Keratinocyte (primary cell): ENCODE measurements at places on chromosomes 7 and 10. TPM values are rescaled to one million over a fixed set of nuclear protein-coding genes. Genes with fewer than 3 reads are reported as not detected.

- no peak for DNase-seq
Observed at GRCh38 chr10:25758041-25758457, 176.0 kb upstream of the MYO3A start.

GRCh38 chr10:37865264-37865663, 7.9 kb upstream of the ZNF248 start:
- no peak for DNase-seq

DNA sequence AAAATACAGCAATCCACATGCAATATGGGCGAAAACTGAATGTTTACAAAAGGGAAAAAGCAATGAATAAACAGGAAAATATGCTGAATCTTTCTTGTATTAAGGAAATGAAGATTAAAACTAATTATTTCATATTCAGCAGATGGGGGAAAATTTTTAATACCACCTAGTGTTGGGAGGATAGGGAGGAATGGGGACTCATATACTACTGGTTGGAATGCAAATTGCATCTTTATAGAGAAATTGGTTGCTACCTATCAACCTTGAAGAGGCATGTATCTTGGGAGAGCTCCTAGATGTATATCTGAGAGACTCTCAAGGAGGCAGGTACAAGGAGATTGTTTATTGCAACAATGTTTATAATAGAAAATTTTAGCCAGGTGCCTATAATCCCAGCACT, 101.4 kb downstream of the CREM start:
- DNase-seq: no peak

DNA sequence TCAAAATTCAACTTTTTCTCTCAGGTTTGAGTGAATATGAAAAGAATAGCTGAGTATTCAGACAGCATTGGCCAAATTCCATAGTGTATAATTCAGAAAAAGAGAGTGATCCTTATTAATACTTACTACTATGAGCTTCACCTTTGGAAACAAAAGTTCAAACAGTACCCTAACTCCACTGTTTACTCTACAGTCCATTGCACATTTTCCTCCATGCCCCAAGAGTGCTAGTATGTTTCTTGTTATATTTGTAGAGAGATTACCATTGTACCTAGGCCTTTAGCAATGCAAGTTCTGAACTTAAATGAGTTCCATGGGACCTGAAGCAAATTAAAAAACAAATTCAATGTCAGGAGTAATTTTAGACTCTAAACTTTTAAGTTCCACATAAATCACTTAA, 48.1 kb downstream of the MAGI2 start:
- DNase-seq: no peak

GRCh38 chr7:51000956-51001355, 218.3 kb upstream of the GRB10 start:
- DNase-seq: no peak

DNA sequence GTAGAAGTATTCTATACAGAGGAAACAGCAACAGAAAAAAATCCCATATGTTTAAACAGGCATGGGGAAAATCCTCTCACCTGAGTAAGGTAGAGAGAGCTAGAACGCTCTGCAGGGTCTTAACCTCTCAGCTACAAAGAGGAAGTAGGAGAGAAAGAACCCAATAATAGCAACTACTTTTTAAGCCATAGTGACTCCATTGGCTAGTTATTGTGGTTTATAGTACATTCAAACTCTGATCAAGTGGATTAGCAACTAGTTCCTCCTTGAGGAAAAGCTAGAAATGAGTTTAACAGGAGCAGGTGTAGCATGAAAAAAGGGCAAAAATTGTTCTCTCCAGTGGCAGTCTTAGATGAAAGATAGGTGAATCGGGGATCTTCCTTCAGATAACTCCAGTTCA, 89.7 kb downstream of the HGF start:
- DNase-seq: no peak

OR2A1 gene
- polyA plus RNA-seq: not detected in 3 replicates

DNA sequence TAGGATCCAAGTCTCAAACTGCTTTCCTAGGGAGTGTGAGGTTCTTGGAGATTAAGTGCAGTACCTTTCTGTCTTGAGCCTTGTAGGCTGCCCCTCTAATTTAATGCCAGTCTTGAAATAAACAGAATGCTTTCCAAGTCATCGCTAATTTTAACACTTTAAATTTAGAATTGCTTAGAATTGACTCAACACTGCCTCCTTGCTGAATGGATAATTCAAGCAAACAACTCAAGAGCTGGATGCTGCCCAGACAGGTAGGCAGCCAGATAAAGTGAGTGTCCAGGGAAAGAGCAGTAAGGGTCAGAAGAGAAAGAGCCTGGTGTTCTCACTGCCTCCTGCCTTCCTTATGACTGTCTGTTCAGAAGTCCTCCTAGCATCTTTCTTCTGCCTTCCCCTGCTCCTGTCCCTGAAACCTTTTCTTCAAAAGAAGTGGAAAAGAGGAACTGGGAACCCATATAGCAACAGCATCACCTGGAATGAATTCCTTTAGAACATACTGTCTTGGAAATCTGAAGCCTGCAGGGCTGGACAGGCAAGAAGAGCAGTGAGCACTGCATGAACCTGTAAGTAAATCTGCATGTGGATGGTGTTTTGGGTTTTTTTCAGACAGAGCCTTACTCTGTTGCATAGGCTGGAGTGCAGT, 3.1 kb upstream of the GOT1 start:
- no peak for DNase-seq

CLIP2 gene
- polyA plus RNA-seq: 2.6 to 4.1 TPM (median 3.8 TPM) in 3 replicates

- DNase-seq: no peak
Observed at GRCh38 chr7:138429577-138430250, 30.3 kb upstream of the TRIM24 start.
